Stimulated activated CD4-positive, alpha-beta T cell treated with anti-CD3 and anti-CD28 coated beads, Interleukin-1b, Interleukin-23, amount 100 ng/mL, for 1 hour (primary cell): ENCODE measurements at places on chromosomes 4 and X.

DNA sequence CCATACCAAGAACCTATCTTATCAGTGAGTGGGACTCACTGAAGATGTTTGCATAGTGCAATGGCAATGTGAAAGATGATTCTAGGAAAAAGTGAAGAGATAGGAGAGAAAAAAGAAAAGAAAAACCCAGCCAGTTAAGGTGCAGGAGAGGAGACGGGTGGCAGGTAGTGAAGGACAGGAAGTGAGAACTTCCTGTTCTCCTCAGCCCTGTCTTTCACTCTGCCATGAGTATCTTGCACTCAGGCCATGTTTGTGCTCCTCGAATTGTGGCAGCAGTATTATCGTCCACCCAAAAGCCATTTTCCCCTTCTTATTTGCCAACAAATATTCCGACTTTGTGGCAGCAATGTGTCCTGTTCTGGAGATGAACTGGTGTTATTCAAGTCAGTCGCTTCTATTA is 8.6 kb upstream of the ENPEP start:
- no peak for DNase-seq

DNA sequence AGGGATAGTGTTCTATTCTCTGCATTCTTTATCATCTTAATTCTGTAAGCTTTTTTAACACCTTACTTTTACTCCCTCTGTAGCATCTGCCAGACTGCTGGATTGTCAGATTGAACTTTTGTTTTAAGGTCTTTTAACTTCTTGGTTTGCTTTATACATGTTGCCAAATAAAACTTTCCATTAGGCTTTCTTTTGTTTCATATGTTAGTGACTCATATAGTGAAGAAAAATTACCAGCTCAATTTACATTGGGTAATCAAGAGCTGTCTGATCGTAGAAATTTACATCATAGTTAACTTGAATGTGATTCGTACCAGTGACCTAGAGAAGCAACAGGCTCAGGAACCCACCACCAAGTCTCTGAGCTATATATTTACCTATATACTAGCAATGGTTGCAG is 28.5 kb upstream of the KLHL4 start:
- no peak for DNase-seq

DNA sequence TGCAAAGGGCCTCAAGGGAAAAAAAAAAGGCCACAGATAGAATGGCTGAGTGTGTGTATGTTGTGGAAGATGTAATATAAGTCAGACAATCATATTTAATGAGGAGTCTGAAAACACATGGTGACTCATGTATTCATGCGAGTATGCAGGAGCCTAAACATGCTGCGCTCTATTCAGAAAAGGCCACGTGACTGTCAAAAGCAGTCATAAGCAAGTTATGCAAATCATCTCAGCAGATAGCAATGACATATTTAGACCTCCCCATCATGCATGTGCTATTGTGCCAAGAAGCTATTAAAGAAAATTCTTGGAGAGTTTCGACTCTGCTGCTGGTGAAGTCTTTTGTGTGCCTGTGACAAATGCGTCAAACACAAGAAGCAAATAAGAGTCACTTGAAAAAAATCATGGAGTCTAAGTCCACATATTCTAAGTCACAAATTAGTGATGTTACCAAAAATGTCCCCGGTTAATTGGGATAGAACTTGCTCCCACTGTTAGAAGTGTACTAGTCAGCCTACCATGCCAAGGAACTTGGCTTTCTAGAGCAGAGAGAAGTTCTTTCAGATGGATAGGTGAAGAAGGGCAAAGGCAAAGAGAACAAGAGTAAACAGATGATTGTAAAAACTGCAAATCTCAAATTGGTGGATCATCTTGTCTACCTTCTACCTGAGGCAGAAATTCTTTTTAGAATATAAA is 5.0 kb downstream of the LNX1 start:
- DNase-seq = no peak

- no peak for DNase-seq
Observed at GRCh38 chr4:177401658-177402273, 40.5 kb downstream of the AGA start.

- DNase-seq = no peak
Observed at GRCh38 chrX:133412246-133412645, 3.0 kb downstream of the GPC4 start.

DNA sequence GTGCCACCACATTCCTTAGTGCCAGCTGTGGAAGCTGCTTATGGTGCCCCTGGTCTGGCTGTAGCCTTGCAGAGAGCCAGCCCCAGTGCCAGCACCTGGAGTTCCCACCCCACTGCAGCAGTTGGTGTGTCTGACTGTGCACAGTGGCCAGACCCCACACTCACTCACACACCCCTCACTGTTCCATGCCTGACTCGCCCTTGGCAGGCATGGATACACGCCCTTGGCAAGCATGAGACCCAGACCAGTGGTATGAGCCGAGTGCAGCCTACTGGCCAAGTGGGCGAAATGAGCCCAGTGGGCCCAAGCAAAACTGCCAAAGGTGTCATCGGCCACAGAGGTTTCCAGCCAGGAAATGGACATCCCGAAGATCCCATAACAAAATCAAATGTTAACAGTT is 27.4 kb downstream of the NAA11 start:
- DNase-seq = no peak

DNA sequence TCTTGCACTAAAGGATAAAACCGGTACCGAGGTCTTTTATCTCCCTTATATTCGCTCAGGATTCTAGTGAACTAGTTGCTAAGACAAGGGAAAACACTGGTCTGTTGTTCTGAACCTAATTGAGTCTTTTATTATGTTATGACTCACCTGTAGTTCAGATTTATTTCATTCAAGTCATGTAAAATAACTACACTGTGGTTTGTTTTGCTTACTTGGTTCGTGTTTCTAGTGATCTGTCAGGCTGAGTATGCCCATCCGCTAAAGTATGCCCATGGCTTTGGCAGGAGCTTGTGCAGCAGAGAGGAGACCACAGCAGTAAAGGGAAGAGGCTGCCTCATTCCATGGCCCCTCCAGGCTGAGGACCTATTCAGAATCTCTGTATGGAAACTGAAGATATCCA is 126.1 kb downstream of the AFF1 start:
- no peak for DNase-seq

GRCh38 chr4:113539408-113539807 is 222.1 kb downstream of the CAMK2D start:
- DNase-seq = no peak

- no peak for DNase-seq
Observed at GRCh38 chr4:168593399-168593798, 96.5 kb downstream of the PALLD start.

- DNase-seq = no peak
Observed at GRCh38 chr4:96543346-96543745, 703.5 kb downstream of the PDHA2 start.

GRCh38 chr4:8457646-8458252 is 17.2 kb downstream of the TRMT44 start:
- DNase-seq = no peak

GRCh38 chrX:133561251-133561650 is 146.0 kb upstream of the GPC4 start:
- no peak for DNase-seq

- DNase-seq = no peak
Observed at GRCh38 chr4:46445710-46446314, 55.9 kb upstream of the GABRA2 start.

GRCh38 chr4:61860376-61860775 is 660.2 kb downstream of the ADGRL3 start:
- DNase-seq = no peak

- no peak for DNase-seq
Observed at GRCh38 chr4:73816814-73817213, 19.7 kb upstream of the CXCL6 start.

DNA sequence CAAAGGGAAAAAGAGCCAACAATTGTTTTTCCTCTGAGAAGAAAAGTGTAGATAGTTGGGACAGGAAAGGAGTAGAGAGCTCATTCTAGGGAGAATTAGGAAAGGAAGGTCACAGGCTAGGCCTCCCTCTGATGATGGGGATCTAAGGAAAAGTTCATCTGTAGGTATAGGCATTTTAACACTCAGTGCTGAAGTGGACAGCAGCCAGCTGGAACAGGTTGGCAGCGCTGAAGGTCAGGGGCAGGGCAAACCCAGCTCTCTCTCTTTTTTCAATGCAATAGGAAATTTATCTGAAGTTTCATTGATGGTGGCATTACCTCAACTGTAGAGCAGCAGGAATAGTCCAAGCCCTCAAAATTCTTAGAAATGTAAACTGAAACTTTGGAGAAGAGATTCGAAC is 98.5 kb upstream of the ETNPPL start:
- DNase-seq = no peak

GRCh38 chr4:7529368-7530080 is 94.8 kb upstream of the PSAPL1 start:
- no peak for DNase-seq

GRCh38 chr4:45036677-45037076 is 310.3 kb upstream of the GNPDA2 start:
- DNase-seq = no peak

GRCh38 chrX:118975831-118976598 is 1.6 kb downstream of the LONRF3 start:
- no peak for DNase-seq

GRCh38 chr4:60605646-60606354 is 594.3 kb upstream of the ADGRL3 start:
- no peak for DNase-seq

DNA sequence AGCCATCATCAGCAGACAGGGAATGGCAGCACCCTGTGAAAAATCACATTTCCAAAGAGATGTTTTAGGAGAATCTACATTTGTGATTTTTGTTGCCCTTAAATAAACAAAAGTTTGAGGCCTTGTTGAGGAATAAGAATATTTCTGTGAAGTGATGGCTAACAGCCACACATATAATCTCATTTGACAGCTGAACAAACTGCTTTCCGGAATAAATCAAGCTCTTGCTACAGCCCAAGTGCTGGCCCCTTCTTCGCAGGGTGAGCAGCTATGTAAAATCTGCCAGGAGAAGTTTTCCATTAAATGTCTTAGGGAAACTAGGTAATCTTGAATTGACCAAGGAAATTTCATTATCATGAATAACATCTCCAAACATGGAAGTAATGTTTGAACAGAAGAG is 106.4 kb upstream of the GPM6B start:
- no peak for DNase-seq

GRCh38 chrX:87975365-87975764 is 457.8 kb downstream of the KLHL4 start:
- no peak for DNase-seq

GRCh38 chr4:7487998-7488671 is 53.4 kb upstream of the PSAPL1 start:
- DNase-seq = no peak

DNA sequence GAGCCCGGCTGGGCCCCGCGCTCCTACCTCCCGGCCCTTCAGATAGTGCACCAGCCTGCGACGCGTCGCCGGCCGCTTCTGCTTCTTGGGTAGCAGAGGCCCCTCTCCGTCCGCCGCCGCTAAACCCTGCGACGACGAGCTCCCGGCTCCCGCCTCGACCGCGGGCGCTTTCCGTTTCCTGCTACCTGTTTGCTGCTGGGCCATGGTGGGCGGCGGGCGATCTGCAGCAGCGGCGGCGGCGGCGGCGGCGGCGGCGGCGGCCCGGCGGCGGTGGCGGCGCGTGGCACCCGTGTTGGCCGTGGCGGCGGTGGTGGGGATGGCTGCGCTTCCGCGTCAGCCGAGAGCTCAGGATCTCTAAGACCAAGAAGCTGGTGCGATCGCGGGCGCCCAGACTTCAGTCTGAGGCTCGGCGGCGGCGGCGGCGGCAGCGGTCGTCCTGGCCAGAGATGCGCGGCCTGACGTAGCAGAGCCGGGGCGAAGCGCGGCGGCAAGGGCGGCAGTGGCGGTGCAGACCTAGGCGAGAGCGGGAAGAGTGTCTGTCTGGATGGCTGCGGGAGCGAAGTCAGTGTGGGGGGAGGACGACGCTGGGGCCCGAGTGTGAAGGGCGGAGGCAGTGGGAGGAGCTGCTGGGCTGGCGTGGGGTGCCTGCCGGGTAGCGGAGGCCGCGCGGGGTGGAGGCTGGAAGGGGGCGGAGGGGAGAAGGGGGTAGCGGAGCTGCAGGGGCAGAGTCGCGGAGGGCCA is at the start of gene DCAF12L2:
DCAF12L2 (minus strand) TSS at position 569 of the 741 bp plus-strand sequence; CDS start at position 204, 365 bp downstream.
- DNase-seq = no peak
